Stimulated activated CD4-positive, alpha-beta T cell treated with anti-CD3 and anti-CD28 coated beads, TNF-alpha, amount 100 ng/mL, for 24 hours (primary cell): ENCODE measurements at places on chromosomes 3 and 15.

- DNase-seq = no peak
Measured at GRCh38 chr3:129233538-129233937, 15.9 kb upstream of the COPG1 start.

- no peak for DNase-seq
Measured at GRCh38 chr15:89034305-89034704, 54.0 kb upstream of the ABHD2 start.

DNA sequence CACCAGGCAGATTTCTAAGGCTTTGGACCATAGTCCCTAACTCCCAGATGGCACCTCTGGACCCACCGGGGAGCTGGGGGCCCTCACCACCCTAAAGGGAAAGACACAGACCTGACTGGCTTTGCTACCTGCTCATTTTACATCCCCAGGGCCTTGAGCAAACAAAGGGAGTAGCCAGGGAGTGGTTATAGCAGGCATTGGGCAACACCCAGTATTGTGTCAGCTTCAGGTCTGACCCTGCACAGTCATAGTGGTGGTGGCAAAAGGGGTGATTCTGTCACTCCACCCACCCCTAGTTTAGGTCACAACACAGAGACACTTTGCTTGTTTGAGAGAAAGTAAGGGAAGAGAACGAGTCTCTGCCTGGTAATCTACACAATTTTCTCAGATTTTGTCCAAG lies 352.5 kb downstream of the DIPK2A start:
- no peak for DNase-seq

DNA sequence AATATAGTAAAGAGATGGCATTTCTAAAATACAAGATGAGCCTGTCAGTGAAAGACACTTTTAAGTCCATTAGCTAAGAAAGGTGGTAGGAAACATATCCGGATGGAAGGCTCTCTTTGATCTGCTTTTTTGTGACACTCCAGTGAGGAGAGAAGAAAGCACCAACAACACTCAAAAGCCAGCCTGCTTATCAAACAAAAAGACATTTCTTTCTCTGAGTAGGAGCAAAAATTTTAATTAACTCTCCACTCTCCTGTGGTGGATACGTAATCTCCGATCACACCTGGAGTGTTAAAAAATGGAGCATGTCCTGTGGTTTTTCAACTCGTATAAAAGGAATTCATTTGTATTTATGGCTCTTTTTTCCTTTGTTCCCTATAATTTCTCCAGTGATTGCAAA lies 65.3 kb downstream of the OXNAD1 start:
- no peak for DNase-seq

DNA sequence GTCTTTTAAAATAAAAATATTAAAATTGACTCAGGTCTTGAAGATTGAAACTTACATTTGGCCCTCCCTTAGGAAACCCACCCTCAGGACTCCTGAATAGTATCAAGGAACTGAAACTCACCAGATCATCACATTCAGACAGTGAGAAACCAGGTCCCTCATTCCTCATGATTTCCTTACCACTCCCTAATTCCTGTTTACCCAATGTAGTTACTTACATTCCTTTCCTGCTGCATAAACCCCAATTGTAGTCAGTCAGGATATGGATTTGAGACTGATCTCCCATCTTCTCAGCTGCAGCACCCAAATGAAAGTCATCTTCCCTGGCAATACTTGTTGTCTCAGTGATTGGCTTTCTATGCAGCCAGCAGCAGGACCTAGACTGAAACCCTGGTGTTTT lies 8.6 kb downstream of the ATP13A4 start:
- no peak for DNase-seq

GRCh38 chr3:49422379-49423248 lies at the start of gene AMT:
Gene AMT (minus strand): TSS chr3:49422473. CDS start chr3:49422450, 23 bp downstream.
- DNase-seq = no peak

DNA sequence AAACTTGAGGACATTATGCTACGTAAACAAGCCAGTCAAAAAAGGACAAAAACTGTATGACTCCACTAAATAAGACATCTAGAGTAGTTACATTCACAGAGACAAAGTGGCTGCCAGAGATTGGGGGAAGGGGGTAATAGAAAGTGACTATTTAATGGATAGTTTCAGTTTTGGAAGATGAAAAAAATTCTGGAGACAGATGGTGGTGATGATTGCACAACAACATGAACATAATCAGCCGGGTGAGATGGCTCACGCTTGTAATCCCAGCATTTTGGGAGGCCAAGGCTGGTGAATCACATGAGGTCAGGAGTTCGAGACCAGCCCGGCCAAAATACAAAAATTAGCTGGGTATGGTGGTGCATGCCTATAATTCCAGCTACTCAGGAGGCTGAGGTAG lies 40.6 kb downstream of the DPP8 start:
- no peak for DNase-seq

- no peak for DNase-seq
Measured at GRCh38 chr3:5846261-5846660, 658.8 kb downstream of the EDEM1 start.

DNA sequence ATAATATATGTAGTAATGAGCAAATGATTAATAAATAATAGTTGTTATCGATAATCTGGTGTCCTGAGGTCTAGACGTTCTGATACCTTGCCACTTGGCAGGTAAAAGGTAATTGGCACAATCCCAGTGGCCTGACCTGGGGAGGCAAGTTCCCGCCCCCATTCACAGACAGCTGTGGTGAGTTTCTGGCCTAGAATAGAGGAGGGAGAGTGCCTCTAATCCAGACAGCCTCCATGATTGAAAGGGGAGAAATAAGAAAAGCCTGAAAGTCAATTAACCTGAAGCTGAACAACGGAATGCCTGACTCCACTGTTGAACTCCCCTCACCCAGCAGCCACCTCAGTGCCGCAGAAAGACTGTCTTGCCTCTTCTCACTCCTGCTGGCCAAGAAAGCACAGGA lies 38.1 kb upstream of the SV2B start:
- DNase-seq = no peak
